ENCODE measurements at places on chromosomes 16 and 17. TPM values are rescaled to one million over a fixed set of nuclear protein-coding genes. Genes with fewer than 3 reads are reported as not detected.

Gene NAT9
- total RNA-seq: 39.2 TPM

GRCh38 chr16:76265434-76266045 lies 11.7 kb upstream of the CNTNAP4 start:
- no peak for ATAC-seq

DNA sequence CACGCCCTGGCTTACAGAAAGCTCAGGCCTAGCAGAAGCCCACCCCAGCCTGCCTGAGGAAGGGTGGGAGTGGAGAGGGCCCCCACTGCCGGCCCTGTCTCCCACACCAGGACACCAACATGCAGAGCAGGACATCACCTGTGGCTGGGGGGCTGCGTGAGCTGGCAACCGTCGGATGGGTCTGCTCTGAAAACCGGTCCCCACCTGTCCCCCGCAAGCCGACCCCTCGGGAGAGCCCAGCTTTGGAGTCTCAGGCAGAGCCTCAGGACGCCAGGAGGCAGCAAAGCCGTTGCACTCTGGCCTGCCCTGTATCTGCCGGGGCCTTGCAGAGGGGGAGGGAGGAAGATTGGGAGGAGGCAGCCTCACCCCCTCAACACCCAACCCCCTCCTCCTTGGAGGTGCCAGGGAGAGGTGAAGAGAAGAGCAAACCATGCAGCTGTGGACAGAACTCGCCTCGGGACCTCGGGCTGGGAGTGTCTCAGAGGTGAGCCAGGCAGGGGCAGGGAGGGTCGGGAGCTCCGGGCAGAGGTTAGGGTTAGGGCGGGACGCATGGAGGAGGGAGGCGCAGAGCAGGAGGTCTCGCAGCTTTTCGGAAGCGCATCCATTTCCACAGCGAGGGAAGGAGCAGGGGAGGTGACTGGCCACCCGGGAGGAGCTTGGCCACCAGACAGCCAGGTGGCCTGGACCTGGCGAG lies 30.4 kb upstream of the ZC3H18 start:
- ATAC-seq: no peak

DNA sequence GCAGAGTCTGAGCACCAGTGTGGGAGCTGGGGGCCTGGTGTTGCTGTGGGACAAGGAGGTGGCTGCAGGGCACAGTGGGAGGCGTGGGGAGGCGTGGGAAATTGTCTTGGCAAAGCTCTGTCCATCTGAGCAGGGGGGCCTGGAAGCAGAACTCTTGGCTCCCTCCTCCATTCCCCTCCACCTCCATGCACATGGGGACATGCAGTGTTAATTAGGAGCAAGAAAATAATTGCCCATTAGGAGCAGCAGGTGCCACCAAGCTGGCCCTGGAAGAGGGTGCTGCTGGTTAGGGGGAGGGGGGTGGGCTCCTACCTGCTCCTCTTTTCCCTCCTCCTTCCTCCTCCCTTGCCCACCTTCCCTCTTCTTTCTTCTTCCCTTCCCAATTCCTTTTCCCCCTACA lies 4.5 kb downstream of the TTYH2 start:
- ATAC-seq: no peak

DNA sequence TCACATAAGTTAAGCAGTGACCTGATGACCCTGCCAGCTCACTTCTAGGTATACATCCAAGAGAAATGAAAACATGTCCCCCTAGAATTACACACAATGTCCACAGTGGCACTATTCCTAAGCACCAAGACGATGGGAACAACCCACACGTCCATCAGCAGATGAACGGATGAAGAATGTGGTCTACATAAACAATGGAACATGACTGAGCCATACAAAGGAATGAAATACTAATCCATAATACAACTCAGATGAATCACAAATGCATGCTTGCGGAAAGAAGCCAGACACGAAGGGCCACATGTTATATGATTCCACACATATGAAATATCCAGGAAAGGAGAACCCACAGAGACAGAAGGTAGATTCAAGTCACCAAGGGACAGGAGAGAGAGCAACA lies 17.4 kb downstream of the USP22 start:
- no peak for ATAC-seq

DNA sequence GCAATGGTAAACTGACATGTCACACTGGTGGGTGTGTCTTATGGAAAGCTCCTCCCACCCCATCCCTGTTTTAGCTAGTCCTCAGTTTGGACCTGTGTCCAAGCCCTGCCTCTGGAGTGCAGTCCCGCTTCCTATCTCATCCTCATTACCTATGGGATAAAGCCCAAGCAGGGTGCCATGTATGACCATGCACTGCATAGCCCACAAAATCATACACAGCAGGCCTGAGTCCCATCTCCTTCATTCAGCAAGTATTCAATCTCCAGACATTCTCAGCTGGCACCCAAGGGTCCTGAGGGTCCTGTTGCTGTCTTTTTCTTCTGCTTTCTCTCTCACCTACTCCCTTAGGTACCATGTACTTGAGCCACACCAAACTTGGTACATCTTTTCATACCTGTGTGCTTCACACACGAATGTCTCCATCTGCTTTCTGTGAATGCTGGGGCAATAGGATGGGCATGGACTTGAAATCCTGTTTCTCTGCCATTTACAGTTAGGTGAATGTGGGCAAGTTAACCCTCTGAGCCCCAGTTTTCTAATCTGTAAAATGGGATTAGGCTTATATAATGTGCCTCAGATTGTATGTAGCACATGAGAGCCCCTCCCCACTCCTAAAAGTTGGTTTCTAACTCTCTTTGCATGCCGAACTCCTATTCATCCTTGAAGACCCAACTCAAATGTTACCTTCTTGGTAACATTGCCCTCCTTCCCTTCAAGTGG lies 28.5 kb downstream of the TNS4 start:
- no peak for ATAC-seq

DNA sequence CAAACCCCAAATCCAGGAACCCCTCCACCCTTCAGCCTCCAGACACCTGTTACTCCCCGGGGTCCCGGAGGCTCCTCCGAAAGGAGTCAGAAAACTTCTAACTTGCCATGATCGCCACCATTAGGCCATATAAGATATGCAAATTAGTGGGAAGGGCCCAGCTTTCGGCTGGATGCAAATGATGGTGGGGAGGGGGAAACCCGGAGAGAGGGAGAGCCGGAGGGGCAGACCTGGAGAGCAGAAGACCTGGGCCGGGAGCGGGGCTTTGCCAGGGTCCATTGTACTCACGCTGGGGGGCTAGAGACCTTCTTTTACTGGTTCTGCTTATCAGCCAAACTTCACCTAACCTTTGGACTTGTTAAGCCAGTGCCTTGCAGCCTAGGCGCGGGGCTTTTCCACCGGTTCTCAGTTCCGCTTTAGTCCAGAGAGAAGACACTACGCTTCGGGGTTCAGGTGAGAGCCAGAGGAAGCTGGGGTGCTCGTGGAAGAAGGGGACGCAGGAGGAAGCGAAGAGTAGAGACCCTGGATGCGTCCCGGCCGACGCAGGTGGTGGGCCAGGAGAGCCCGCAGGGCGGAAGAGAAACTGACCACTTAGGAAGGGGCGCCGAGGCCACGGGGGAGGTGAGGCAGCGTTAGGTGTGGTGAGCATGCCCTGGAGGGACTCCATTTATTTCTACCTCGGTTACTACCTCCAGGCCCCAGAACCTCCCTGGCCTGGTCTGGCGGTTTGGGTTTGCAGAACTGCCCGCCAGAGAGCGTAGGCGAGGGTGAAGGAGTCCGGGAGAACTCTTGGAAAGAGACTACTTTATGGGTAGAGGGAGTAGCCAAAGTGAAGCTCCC lies at the start of gene HNF1B:
HNF1B (minus strand) TSS at position 99 of the 840 bp plus-strand sequence. CDS start 175 bp downstream, outside the sequence.
- ATAC-seq: peak; percentile 36

DNA sequence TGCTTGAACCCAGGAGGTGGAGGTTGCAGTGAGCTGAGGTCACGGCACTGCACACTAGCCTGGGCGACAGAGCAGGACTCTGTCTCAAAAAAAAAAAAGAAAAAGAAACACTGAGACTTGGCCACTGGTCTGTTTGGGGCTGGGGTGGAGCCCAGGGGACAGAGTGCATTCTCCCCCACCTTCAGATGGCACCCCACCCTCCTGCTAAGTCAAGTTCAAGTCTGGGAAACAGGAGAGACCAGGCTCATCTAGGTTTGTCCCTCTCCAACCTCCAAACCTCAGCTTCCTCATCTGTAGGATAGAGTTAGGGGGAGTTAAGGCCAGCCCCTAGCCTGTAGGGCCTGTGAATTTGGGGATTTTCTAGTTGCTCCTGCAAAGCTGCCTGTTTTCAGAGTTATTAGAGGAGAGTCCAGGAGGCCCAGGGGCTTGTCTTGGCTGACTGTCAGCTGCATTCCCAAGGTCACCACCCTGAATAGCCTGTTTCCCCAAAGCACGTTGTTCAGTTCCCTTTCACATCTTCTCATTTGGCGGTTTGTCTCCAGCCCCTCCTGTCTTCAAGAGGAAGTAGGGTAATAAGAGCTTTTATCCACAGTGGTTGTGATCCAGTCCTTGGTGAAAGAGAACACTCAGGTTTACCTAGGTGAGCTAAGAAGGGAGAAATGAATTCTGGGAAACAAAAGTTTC lies 2.2 kb downstream of the MT3 start:
- no peak for ATAC-seq

- ATAC-seq: peak; percentile 59
Observed at GRCh38 chr17:50346313-50347116, 589 bp downstream of the XYLT2 start.

- no peak for ATAC-seq
Observed at GRCh38 chr17:78353834-78354233, 6.0 kb downstream of the SOCS3 start.

DNA sequence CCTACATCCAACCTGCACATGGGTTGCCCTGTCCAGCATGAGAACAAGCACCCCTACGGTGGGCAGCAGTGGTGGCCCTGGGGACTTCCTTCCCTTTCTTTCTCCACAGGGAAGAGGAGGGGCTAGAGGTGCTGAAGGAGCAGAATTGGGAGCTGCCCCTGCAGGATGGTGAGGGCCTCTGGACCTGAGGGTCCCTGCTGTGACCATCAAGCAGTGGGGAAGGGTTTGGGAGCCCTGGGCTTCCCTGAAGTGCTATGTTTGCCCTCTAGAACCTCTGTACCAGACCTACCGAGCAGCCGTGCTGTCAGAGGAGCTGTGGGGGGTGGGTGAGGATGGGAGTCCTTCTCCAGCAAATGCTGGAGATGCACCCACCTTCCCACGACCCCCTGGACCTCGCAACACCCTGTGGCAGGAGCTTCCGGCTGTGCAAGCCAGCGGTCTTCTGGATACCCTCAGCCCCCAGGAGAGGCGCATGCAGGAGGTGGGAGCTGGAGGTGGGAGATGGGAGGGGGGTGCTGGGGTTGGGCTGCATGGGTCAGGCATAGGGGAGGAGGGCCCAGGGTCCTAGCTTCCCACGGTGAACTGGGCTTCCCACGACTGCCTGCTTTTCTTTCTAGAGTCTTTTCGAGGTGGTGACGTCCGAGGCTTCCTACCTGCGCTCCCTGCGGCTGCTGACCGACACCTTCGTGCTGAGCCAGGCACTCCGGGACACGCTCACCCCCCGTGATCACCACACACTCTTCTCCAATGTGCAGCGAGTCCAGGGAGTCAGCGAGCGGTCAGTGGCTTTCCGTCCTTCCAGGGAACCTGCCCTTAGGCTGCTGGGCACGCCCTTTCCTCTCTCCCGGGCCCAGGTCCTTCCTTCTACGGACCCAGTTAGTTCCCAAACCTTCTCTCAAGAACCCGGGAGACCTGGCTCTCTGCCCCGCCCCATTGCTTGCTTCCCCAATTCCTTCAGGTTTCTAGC lies 5.0 kb downstream of the ARHGEF15 start:
- no peak for ATAC-seq

DNA sequence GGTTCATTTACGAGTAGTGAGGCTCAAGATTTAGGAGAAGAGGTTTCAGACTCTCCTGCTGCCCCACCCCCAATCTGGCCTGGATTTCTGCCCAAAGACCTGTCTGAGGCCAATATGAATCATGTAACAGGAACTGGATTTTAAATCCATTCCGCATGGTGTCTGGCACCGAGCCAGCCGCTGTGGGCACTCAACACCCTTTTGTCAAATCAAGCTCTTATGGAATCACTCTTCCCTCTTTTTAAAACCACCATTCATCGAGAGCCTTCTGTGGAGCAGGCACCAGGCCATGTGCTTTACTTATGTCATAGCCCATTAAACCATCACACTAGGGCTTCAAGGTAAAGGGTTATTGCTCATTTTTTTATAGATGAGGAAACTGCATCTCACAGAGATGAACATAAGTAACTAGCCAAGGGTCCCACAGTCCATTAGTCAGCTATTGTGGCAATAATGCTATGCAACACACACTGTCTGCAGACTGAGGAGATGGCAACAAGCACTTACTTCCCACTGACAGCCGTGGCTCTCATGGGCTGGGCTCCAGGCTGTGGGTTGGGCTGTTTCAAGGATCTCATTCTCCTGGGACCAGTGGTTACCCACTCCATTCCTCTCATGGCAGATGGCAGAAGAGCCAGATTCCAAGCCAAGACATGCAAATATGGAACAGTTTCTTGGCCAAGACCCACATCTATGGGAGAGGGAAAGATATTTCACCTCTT lies 93.6 kb downstream of the WSCD1 start:
- ATAC-seq: no peak

DNA sequence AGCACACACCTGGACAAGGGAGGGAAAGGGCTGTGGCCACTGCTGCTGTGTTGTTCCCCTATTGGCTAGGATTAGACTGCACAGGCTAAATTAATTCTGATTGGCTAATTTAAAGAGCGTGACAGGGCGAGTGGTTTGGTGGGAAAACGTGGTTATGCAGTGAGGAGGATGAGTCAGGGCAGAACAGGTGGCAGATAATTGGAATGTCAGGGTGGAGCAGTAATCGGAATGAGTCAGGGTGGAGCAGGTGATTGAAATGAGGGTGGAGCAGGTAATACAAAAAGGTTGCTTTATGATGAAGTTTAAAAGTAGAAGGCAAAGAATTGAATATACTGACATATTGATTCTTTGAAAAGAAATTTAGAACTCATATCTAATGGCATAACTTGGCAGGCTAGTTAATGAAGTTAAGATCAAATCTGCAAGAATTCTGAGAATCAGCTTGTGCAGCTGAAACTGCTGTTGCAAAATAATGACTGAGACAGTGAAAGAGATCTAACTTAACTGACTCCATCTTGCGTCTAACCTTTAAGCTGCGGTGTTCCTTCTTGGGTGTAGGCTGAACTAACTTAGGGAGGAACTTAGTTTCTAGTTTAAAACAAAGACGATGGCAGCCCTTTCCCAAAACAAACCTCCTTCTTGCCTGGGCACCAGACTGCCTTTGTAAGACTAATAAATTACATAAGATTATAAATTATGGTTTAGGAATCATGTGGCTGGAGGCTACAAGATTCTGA lies 174.3 kb downstream of the UTP18 start:
- peak; percentile 20 for ATAC-seq

GRCh38 chr17:33169580-33170285 lies 123.4 kb downstream of the ASIC2 start:
- ATAC-seq: no peak

Gene CNP
- total RNA-seq: 51.4 TPM

Gene CMTM2
- 1.3 TPM for total RNA-seq

DNA sequence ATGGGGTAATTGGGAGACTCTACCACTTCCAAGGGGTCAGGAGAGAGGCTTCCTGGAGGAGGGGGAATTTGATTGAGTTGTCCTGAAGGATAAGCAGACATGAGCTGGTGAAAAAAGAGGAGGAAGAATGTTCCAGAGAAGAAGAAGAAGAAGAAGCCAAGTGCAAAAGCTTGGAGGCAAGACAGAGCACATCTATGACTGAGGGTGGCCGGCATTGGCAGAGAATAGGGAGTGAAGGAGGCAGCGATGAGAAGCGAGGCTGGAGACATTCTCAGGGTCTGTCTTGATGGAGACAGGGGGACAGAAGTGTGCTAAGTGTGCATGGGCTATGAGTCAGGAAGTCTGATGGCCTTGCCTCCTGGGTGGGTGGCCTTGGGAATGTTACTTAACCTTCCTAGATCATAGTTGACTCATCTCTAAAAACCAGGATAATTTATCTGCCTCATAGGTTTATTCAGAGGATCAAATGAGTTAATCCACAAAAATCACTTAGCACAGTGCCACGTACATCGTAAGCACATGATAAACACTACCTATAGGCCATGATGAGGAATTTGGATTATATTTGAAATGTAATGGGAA lies 171.7 kb downstream of the ABCC12 start:
- ATAC-seq: no peak

Data from activated T-helper 17 cell treated with anti-CD3 and anti-CD28 coated beads, Interleukin-2, amount 50 U/mL, for 72 hours (primary cell).